NCI-H2029 (cell line): ENCODE measurements at places on chromosomes 2 and 18.

DNA sequence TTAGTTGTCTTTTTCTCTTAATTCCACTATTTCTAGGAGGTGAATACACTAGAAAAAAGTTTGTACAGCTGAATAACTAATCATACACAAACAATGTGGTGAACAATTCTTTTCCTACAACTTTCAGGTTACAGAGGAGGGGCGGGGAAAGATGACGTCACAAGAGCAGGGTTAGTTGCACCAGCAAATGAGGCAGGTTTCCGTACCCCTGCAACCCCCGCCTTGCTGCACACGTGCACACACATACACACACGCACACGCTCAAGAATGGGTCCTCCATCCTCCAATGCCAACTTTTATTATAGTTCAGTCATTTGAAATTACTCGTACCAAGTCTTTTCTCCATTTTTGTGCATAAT lies 122.8 kb downstream of the ARL4C start:
- DNase-seq, result no peak

- peak; percentile 82 for DNase-seq
These were observed 34.1 kb downstream of the KIF5C start for GRCh38 chr2:148909114-148909513.

- no peak for DNase-seq
These were observed 165.1 kb upstream of the NABP1 start for GRCh38 chr2:191512874-191513273.

DNA sequence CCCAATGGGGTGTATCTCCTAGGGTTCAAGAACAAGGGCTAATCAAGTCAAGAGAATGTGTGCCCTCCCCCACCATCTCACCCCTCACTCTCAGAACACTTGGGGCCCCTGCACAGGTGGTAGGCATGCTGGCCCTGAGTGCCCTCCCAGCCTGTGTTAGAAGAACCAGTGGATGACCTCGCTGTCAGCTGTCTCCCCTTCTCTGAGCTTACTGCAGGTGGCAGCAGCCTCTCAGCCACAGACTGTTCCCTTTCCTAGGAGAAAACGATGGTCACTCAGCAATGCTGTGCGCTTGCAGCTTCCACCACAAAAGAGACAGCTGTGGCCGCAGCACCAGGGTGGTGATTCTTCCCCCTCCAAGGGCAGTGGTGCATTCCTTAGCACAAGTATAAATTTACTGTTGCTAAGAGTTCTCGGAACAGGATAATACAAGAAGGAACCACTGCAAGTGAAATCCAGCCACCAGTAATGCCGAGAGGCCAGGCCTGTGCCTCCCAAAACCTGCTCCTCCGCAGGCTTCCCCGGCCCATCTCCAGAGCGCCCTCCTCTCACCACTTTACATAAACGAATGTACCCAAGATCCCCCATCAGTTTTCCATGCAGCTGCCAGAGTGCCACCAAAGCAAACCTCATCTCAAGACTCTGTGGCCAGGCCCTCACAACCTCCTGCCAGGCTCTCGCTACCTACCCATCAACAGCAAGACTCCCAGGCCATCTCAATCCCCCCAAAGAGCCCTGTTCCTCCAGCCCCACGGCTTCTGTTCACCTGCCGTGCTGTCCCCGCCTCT lies 935 bp upstream of the RAMP1 start:
- peak; percentile 24 for DNase-seq

DNA sequence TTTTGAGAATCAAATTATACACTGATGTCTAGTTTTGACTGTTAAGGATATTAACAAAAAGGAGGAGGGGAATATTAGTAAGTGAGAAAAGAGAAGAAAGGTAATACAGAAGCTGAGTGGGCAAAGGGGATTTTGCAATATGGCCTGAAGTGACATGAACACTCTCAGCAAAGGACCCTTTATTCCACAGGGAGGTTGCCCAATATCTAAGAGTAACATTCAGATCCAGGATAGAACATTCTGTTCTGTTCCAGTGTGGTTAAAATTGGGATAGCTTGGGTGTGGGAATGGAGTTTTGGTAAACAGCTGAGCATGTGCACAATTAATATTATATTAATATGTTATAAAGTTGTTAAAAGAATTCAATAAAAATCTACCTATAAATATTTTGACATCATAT lies 120.1 kb downstream of the ZNF385B start:
- no peak for DNase-seq

DNA sequence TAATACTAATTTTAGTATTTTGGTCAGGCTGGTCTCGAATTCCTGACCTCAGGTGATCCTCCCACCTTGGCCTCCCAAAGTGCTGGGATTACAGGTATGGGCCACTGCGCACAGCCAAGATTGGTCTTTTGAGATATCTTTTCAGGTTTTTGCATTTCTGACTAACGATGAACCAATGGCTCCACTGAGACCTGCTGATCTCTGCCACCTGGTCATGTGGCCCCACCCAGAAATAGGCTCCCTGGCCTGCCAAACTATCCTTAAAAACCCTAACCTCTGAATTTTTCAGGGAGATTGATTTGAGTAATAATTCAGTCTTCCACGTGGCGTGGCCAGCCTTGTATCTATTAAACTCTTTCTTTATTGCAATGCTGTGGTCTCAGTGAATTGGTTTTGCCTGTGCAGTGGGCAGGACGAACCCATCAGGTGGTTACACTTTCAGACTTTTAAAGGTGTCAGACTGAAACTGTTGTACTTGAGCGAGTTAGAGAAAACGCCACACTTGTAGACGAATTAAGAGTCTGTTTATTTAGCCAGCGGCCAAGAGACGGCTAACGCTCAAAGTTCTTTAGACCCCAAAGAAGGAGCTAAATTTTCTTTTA lies 85.8 kb upstream of the MSH6 start:
- DNase-seq, result no peak

DNA sequence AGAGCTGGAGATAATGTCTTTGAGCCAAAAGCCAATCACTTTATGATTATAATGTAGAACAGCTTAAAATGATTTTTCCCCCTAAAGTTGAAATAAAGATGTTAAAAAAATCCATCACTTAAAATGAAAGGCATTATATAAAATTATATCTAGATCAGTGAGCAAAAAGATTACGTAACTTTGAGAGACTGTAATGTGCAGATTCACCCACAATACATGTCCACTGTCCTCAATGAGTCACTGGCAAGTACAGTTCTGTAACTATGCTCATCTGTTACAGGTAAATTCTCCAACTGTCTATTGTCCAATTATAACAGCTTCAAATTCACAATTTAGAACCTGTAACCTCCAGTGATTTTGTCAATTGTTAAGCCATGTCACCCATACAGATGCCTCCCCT lies 19.0 kb downstream of the FAM161A start:
- no peak for DNase-seq

GRCh38 chr2:104844807-104845551 lies 8.9 kb upstream of the POU3F3 start:
- DNase-seq, result no peak

GRCh38 chr18:74050807-74051206 lies 96.8 kb downstream of the FBXO15 start:
- DNase-seq, result no peak

GRCh38 chr18:21040466-21040865 lies 71.1 kb downstream of the ROCK1 start:
- no peak for DNase-seq

DNA sequence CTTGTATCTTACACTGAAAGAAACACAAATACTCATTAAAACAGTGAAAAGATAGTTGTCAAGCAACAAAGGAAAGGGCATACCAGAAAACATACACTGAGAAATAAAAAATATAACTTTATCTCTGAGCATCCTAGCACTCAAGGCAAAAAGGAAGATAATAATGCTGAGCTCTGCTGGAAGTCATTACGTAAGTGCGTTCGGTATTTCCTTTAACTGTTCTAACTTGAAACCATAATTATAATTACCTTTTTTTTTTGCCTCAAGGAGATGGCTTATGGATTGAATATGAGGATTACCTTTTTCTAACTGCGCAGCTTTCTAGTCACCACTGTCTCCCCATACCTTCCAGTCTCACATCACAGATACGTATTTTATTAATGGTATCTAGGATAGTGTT lies 308.1 kb downstream of the GBX2 start:
- DNase-seq, result no peak

DNA sequence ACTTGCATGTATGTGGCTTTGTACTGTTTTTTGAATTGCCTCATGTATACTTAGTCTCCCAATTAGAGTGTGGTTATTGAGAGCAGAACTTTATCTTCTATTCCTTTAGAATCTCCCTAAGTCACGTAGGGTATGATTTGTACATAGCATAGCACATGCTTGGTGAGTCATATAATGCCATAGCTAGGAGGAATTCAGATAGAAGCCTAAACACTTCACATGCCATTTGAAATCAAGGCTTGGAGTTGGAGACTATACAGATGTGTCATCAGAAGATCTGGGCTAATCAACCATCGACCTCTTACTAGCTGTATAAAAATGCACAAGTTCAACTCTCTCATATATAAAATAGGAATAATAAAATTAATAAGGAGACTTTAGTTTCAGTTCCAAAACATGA lies 222.6 kb upstream of the ST6GAL2 start:
- DNase-seq, result no peak

DNA sequence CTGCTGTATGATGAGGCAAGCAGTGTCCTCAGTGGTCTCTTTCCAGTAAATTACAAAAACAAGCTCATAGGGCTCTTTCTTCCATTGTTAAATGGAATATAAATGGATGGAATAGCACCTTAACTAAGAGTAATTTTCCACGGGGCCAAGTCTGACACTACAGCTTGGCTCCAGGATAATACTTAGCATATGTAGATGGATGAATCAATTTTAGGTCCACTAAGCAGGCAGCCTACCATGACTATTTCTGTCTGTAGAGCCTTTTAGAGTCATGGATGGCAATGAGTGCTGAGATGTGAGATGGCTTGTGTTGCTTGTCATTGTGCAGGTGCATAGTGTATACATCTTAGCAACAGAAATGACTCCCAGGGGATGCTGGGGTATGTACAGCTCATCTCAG lies 125.9 kb downstream of the PKP4 start:
- DNase-seq, result no peak

- no peak for DNase-seq
These were observed 445.6 kb upstream of the SPRED2 start for GRCh38 chr2:65878011-65878340.

GRCh38 chr2:218876562-218877219 lies 4.0 kb upstream of the WNT10A start:
- DNase-seq, result peak; percentile 22

DNA sequence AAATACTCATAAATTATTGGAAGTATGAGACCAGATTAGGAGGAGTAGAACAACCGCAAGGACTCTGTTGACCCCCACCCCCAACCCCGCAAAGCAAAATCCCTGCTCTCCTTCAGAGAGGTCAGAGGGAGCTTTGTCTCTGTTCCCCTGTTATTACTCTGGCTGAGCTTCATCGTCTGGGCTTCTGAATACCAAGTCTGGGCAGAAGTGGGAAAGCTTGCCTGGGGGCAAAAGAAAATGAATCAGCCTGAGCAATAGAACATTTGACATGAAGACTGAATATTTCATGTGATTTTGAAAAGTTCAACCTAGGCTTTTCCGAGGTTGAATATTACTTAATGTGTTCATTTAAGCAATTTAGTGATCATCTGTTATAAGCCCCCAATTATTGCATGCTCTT lies 114.6 kb upstream of the ARHGAP28 start:
- DNase-seq, result no peak

DNA sequence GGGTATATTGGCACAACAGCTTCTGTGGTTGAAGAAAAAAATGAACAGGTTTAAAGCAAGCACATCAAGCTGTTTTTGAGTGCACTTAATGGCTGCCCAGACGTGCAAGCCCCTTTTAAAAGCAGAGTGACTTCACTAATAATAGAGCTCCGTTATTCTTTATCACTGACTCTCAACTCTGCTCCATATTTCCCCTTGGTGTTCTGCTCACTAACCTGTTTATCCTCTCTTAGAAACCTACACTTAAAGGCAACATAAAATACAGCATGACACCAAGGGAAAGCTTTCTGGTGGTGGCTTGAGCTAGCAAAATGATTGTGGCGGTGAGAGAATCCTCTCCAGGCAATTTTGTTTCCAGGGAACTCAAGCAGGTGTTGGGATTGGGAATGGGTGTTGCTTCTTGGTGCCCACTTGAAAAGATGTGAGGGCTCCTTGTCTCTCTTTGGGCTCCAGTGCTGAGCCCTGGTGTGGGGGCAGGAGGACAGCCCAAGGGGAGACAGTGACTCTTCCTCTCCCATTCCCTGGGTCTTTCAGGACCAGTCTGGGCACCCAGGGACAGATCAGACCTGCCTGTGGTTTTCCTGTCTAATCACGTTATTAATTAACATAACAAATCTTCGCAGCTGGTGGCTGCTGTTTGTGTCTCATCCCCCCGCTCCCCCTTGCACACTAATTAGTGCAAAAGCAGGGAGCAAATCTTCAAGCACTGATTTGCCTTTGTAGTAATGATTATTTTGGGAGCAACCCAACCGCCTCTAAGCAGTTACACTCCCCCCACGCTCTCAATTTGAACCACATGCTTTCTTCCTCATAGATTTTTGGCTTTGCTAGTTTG lies 289.4 kb upstream of the CXCR4 start:
- no peak for DNase-seq

GRCh38 chr2:241859436-241860183 lies 916 bp upstream of the PDCD1 start:
- DNase-seq, result no peak

GRCh38 chr2:7736646-7737305 lies 819.6 kb downstream of the RNF144A start:
- DNase-seq, result peak; percentile 55

GRCh38 chr18:13436576-13436975 lies 218.0 kb downstream of the LDLRAD4 start:
- DNase-seq, result no peak

DNA sequence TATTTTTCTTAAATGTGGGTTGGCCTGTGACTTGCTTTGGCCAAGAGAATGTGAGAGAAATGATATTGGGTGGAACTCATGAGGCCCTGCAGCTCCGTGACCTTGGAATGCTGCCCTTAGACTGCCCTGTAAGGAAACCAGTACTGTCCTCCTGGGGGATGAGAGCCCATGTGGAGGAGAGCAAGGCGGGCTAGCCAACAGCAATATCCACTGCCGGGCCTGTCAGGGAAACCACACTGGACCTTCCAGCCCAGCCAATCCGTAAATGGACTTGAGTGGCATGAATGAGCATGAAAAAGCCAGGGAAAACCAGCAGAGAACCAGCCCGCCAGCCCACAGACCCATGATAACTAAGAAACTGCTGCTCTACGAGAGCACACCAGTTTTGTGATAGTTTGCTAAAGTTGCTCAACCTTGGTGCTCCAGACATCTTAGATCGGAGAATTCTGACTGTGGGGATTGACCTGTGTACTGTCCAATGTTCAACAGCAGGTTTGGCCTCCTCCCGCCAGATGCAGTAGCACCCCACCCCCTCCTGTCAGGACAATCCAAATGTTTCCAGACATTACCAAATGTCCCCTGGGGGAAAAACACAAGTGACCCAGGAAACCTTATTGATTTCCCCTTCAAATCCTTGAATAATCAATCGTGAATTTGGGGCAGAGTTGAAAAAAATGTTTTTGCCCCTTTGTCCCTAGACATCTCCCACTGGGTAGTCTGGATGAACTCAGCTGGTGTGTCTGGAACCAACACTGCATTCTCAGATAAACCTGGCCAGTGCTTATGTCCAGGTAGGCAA lies 27.2 kb downstream of the ALPK2 start:
- DNase-seq, result no peak

GRCh38 chr2:109727929-109728447 lies 66.1 kb upstream of the RGPD5 start:
- DNase-seq, result no peak

GRCh38 chr18:8029061-8029460 lies 461.9 kb downstream of the PTPRM start:
- peak; percentile 43 for DNase-seq

- DNase-seq, result no peak
These were observed 5.0 kb downstream of the SOWAHC start for GRCh38 chr2:109619032-109619615.
